ENCODE measurements at places on chromosomes 11 and 22. TPM values are rescaled to one million over a fixed set of nuclear protein-coding genes. Genes with fewer than 3 reads are reported as not detected.

GRCh38 chr11:134801570-134801969 is 389.5 kb upstream of the B3GAT1 start:
- DNase-seq, result no peak

DNA sequence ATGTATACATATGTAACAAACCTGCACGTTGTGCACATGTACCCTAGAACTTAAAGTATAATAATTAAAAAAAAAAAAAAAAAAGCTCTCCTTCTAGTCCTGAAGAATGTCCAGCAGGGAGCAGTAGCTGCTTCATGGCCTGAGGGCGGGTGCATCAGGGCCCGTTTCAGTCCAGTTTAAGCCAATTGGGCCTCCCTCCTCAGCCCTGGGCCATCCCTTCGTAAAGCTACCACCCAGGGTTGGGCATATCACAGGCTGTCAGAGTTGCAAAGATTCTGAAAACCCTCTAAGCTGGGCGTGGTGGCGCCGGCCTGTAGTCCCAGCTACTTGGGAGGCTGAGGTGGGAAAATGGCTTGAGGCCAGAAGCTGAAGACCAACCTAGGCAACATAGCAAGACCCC is 5.4 kb downstream of the TMPRSS13 start:
- DNase-seq, result no peak

- no peak for DNase-seq
Observed at GRCh38 chr11:72735495-72736027, 16.6 kb downstream of the ARAP1 start.

- DNase-seq, result no peak
Observed at GRCh38 chr11:35380603-35381002, 38.8 kb downstream of the SLC1A2 start.

Gene MS4A6E
- not detected for polyA plus RNA-seq

DNA sequence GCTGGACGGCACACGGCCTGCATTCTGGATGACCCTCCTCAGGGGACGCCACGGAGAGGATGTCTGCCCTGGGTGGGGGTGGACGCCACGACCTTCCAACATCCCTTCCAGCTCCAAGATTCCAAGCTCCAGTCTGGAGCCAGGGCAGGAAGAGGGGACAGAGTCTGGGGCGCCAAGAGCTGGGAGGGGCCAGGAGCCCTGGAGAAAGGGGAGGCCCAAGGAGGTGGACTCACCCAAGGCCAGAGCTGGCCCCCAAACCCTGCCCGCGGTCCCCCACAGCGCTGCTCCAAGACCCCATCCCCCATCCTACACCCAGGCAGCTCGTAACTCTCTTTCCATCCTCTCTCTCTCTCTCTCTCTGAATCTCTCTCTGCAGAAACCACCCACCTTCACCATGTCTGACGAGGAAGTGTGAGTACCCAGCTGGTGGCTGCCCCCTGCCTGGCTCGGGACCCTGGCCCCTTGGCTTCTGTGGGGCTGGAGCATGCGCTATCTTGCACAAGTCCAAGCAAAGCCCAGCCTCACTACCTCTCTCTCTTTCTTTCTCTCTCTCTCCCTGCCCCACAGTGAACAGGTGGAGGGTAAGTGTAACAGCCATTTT is 3.1 kb downstream of the TNNT3 start:
- DNase-seq, result no peak

Gene SMIM38
- polyA plus RNA-seq, result 1.4 TPM

- DNase-seq, result no peak
Observed at GRCh38 chr11:68016904-68017817, 7.0 kb downstream of the ALDH3B1 start.

Gene F2
- polyA plus RNA-seq, result 0.27 TPM

Gene GGT5
- 16.4 TPM for polyA plus RNA-seq

DNA sequence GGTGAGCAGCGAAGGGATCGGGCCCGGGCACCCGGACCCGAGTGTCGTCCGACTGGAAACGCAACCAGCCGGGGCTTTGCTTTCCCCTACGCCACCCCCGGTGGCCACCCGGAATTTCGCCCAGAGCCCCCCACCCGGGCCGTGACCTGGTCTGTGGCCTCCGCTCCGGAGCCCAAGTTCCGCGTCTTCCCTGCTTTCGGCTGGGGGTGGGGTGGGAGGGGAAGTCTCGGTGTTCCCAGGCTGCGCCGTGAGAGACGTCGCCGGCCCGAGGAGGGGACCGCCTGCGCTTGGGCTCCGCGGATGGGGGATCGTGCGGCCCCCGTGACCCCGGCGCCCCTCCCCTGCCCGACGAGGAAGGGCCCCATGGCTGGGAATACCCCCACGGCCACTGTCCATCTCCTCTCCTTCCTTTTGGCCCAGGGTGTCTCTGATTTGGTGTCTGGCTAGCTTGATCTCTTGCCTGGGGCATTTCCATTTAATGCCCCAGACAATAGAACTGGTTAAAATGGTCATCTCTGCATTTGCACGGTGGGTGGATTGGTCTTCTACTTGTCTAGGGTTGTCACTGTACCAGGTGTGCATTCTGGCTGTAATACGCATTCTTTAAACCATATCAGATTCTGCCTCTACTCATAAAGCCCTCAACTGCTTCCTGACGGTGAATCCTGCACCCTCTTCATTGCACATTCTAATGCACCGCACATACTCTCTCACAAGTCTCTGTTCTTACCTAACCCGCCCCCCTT is 789 bp downstream of the SIK2 start:
- DNase-seq, result peak; percentile 13

Gene BEST1
- polyA plus RNA-seq, result 5.1 TPM

Gene AGBL2
- 6.6 TPM for polyA plus RNA-seq

Measured in renal cortex interstitium (tissue), 15 donors.